ENCODE measurements at places on chromosomes 1 and 21. TPM values are rescaled to one million over a fixed set of nuclear protein-coding genes. Genes with fewer than 3 reads are reported as not detected.

Gene IGSF3
- 28.7 TPM for total RNA-seq

Gene FHAD1
- total RNA-seq: 2.1 TPM

Gene AKR1A1
- 93.9 TPM for total RNA-seq

Gene B3GALT5
- under 0.01 TPM for total RNA-seq

Gene CLDN8
- total RNA-seq: not detected

Gene KDF1
- not detected for total RNA-seq

Gene CHIA
- not detected for total RNA-seq

Gene AGL
- 156 TPM for total RNA-seq

Gene BEST4
- not detected for total RNA-seq

Gene APOBEC4
- total RNA-seq: not detected

Gene CATSPERE
- total RNA-seq: 3.1 TPM

Gene TRIM17
- 0.52 TPM for total RNA-seq

Gene ALG14
- total RNA-seq: 1.0 TPM

Gene GREM2
- 2.6 TPM for total RNA-seq

Gene CENPF
- 4.7 TPM for total RNA-seq

Gene MAP1LC3C
- 5.7 TPM for total RNA-seq

Gene DYRK3
- total RNA-seq: 13.0 TPM

Gene FAM177B
- total RNA-seq: not detected

Gene UTP25
- 4.7 TPM for total RNA-seq

Gene TSPEAR
- not detected for total RNA-seq

Gene KIAA1614
- total RNA-seq: 13.6 TPM

Gene CPTP
- total RNA-seq: 8.4 TPM

Gene OR2L5
- not detected for total RNA-seq
